ENCODE measurements at places on chromosomes 5 and 9.

GRCh38 chr5:151772029-151772845 is 483 bp downstream of the G3BP1 start:
- DNase-seq = no peak

- DNase-seq = no peak
Observed at GRCh38 chr5:2134543-2135292, 252.0 kb upstream of the IRX4 start.

- DNase-seq = no peak
Observed at GRCh38 chr5:133847886-133848285, 120.5 kb downstream of the C5orf15 start.

DNA sequence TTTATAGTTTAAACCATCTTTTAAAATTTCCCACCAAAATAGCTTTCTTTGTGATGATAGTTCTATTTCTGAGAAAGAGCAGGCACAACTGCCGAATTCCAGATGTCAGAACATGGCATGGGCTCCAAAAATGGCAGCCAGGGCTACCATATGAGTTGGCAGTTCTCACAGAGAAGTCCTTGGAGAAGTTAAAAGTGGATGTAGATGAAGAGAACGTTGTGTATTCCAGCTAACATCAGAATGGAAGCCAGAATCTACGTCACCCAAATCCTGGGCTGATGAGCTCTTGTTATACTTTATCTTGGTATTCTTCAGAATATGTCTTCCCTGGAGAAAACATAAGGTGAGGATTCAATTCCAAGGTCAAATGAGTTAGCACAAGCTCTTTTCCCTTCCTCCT is 66.9 kb upstream of the BASP1 start:
- no peak for DNase-seq

DNA sequence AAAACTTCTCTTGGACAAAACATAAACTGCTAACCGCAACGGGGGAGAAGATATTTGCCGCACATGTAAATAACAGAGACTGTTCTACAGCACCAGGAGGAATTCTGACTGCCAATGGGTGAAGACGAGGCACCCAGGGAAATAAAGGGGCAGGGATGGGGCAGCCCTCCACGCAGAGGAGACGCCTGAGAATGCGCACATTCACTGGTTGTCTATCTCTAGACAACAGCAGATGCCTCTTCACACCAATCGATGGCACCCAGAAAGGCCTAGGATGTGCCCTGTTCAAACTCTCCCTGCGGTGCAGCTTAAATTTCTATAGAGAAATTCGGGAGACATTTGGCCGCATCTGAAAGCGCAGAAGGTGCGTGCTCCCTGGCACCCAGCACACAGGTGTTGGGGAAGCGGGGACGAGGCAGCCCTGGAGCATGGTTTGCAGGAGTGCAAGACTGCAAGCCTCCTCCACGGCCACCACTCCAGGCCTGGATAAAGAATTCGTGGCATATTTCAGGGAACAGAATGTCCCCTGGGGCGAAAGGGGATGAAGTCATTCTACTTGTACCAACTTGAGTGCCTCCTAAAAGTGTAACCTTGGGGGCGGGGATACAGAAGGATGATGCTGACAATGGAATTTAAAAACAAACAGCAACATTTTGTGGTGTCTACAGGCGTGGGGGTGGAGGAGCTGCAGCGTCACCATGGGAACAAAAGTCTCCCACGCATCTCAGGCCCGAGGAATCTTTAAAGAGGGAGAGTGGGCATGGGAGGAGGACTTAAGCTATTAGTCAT is 6.3 kb upstream of the IRX2 start:
- DNase-seq = no peak

DNA sequence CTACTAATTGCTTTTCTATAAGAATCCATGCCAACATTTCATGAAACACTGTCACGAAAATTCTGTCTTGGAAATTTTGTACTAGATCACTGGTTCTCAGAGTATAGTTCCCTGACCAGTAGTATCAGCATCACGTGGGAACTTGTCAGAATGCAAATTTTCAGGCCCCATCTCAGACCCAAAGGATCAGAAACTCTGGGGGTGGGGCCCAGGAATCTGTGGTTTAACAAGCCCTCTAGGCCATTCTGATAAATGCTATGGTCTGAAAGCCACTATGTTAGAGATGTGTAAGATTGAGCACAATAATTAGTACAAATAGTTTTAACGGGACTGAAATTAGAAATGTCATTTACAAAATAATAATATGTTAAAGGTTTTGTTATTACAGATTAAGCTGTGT is 615.7 kb upstream of the ARRDC3 start:
- DNase-seq = no peak

DNA sequence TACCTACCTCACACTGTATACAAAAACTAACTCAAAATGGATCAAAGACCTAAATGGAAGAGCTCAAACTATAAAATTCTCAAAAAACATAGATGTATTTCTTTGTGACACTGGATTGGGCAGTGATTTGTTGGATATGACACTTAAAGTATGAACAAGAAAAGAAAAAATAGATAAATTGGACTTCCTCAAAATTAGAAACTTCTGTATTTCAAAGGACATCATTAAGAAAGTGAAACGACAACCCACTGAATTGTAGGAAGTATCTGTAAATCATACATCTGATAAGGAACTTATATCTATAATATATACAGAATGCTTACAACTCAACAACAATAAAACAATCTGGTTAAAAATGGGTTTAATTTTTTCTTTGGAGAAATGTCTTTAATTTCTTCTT is 96.7 kb downstream of the NRG2 start:
- DNase-seq = no peak

GRCh38 chr5:83556190-83556589 is 84.6 kb downstream of the VCAN start:
- DNase-seq = no peak

- DNase-seq = peak; percentile 57
Observed at GRCh38 chr9:96777426-96777864, 442 bp downstream of the ZNF510 start.

- DNase-seq = no peak
Observed at GRCh38 chr9:111407813-111408212, 76.4 kb downstream of the ECPAS start.

DNA sequence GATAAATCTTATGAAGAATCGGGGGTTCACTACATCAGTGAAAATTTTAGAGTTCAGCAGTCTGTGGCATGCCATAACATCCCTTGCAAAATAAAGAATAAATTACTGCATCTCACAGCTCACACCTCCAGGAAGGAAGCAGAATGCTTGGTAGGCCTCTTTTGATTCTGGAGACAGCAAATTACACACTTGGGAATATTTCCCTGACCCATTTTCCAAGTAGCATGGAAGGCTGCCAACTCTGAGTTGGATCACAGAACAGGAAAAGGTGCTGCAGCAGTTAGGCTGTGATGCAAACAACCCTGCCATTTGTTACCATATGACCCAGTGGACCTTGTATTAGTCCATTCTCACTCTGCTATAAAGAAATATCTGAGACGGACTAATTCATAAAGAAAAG is 293.5 kb downstream of the ASTN2 start:
- no peak for DNase-seq

- DNase-seq = no peak
Observed at GRCh38 chr9:87405677-87406542, 91.8 kb upstream of the DAPK1 start.

GRCh38 chr5:157682257-157682656 is 10.9 kb downstream of the C5orf52 start:
- DNase-seq = no peak

DNA sequence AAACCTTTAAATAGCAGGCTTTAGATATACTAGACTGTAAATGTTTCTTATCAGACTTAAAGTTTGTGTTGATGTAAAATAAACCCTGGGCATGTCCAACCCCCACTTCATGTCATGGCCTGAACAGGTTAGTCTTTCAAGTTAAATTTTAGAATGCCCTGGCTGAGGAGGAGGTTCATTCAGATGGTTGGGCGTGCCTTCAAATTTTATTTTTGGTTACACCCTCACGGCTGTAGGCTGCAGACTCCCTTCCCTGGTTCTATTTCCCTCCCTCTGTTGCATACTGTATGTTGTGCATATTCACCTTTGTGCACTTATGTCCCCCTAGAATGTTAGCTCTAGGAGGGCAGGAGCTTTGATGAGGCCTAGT is 5.3 kb upstream of the BICD2 start:
- DNase-seq = no peak

GRCh38 chr5:50853151-50853550 is 186.7 kb downstream of the PARP8 start:
- no peak for DNase-seq

DNA sequence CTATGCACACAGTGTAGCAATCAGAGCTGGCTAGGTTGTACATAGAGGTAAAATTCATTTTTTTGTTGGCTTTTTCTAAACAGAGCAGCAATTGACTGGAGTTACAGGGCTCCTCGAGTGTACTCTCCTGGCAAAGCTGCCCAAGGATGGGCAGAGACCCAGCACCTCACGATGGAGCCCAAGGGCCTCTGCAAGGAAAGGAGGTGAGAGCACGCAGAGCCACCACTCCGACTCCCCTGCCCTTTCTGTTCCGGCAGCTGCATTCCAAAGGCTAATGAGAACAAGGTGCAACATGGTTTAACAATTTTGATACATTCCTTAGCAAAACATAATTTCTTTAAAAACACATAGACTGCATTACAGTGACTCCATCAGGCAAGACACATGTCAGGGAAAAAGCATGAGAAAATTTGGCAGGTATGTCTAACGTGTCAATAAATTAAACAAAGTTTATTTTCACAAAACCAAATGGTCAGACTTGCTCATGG is 47.5 kb downstream of the SAXO1 start:
- no peak for DNase-seq

DNA sequence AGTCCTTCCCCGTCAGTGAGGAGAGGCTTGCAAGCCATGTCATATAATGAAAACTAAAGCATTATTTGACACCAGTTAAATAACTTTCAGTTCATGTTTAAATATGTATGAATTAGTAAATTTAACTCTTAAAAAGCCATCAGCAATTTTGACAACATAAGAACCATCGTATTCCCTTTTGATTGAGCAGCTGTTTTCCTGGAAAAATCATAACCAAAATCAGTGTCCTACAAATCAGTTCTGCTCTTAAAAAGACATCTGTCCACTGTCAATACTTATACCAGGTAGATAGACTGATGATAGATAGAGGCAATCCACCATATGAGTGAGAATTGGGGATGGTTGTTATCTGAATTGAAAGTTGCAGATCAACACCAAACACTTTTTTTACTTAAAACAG is 2.3 kb downstream of the DIRAS2 start:
- DNase-seq = peak; percentile 22

- DNase-seq = peak; percentile 73
Observed at GRCh38 chr9:108759835-108760234, 96.0 kb downstream of the ACTL7B start.

GRCh38 chr5:5421961-5422818 is at the start of gene ICE1:
TSS of gene ICE1 (plus strand) at chr5:5422677. CDS start at chr5:5422916, 239 bp downstream.
- peak; percentile 100 for DNase-seq

DNA sequence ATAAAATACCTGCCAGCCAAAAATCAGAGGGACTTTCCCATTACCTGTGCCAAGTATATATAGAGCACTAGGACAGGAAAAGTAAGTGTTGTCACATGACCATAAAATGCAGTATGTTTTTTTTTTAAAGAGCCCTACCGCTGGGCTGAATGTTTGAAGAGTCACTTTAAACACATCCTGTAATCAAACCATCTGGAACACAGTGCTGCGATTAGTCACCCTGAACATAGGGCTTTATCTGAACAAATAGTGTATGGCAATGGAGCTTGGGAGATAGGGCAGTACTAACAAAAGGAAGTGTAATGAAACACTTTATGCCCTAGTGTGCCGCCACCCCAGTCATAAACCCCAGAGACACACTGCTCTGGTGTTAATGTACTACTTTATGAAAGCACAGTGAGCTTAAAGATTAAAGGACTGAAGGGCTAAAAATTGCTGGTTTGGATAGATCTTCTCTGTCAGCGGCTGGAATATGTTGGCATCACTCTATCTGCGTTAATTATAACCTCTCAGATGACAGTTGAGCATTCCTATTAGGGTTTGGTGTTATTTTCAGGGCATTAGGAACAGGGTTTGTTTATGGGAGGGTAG is 90.4 kb downstream of the ZNF608 start:
- DNase-seq = peak; percentile 99

GRCh38 chr9:14508884-14509283 is 184.3 kb downstream of the ZDHHC21 start:
- no peak for DNase-seq

GRCh38 chr5:150498501-150498900 is 9.4 kb upstream of the NDST1 start:
- DNase-seq = no peak

GRCh38 chr5:127649018-127649439 is at the start of gene CTXN3:
TSS of gene CTXN3 (plus strand) at chr5:127649082. CDS start at chr5:127657522, 8,440 bp downstream.
- DNase-seq = peak; percentile 98

- DNase-seq = no peak
Observed at GRCh38 chr5:111735583-111736270, 21.3 kb downstream of the NREP start.

DNA sequence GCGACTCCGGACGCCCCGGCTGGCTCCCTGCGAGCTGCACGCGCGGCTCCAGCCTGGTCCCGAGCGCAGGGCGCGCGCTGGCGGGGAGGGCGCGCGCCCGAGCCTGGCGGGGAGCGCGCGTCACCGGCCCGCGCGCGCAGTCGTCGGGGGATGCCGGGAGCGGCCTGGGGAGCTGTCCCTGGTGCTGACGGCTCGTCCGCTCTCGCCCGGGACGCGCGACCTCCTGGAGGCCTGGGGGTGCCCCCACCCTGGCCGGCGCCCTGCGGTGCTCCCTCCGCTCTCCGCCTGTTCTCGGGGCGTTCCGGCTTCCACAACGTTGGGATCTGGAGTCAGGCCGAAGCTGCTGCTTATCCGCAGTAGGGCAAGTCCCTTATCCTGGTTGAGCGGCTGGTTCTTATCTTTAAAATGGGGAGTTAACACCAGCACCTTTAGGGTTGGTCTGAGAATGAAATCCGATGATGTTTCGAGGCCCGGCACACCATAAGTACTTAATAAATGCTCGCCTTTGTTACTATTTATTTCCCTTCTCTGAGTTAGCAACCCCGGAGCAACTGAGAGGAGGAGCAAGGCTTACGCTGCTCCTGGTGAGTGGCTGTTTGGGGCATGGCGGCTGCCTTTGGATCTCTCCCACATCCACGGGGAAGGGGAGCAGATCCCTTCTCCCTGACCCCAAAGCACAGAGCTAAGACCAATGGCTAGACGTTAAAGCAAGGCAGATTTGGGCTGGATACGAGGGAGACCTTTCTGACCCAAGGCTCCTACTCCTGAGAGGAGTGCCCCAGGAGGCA is at the start of gene FAM163B:
FAM163B (minus strand) TSS at position 79 of the 788 bp plus-strand sequence. CDS start 29,166 bp downstream, outside the sequence.
- DNase-seq = no peak
